ENCODE measurements at places on chromosomes 4 and X.
A peak's percentile ranks its signal among the peaks of the same experiment; 100 is the strongest.

DNA sequence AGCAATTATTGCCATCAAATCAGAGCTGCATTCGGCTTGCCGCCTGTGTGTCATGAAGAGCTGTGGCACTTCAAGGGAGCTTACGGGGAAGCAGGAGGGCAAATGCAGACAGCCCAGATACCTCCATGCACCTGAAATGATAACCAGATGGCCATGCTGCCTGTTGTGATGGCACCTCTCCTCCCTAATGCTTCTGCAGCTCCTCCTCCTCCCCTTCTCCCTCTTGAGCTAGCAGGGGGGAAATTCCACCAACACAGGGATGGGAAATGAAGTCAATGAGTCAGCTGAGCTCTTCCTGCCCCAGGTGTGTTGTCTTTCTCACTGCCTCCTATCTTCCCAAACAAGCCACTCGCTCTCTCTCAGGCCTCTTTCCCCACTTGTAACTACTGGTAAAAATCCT lies 565.0 kb downstream of the BCOR start:
- no peak for DNase-seq

DNA sequence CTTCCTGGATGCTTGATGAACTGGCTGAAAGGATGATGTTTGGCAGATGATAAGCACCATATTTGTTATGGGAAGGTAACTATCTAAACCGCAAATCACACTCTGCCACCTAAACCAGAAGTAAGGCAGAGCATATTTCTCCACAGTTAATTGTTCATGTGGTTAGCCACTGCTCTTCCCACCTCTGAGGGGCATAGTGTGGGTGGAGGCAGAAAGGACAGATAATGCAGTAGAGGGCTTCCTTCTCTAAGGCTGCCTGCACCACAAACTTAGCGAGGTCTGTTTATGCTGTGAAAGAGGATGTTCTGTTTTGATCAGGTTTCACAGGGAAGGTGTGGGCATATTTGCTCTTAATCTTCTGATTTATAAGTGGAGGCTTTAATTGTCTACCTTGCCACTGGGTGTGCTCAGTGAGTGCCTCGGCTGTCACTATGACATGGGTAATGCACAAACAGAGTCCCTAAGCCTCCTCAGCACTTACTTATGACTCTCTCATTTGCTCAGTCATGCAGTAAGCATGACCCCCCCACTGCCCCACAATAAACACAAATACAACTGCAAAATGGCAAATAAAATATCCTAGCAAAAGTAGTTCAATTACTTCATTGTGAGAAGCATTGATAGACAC lies 401.0 kb downstream of the TMA16 start:
- DNase-seq, result no peak

DNA sequence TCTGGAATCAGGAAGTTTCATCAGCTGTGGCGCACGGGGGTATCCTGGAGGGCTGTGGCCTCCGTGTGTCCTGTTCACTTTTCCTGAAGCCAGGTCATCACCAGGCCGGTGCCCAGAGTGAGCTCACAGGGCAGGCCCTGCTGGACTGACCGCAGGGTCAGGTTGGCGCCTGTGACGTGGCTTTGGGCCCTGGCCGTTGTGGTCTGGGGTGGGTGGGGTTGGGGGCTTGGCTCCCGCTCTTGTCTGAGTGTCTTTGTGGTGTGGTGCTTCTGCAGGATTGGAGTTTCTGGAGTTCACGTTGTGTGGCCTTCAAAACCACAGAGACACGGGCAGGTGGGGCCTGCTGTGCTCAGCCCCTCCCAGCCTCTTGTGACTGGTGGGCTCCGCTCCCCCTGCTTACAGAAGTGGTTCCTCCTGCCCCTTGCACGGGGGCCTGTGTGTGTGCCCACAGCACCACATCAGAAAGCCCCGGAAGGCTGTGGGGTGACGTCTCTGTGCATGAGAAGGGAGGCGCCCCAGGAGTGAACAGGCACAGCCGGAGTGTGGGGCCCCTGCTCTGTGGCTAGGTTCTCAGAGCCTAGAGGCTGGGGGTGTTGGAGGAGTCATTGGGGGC lies 9.5 kb downstream of the RGS12 start:
- DNase-seq, result no peak

- DNase-seq, result no peak
Measured at GRCh38 chr4:147991543-147992283, 259.8 kb downstream of the ARHGAP10 start.

DNA sequence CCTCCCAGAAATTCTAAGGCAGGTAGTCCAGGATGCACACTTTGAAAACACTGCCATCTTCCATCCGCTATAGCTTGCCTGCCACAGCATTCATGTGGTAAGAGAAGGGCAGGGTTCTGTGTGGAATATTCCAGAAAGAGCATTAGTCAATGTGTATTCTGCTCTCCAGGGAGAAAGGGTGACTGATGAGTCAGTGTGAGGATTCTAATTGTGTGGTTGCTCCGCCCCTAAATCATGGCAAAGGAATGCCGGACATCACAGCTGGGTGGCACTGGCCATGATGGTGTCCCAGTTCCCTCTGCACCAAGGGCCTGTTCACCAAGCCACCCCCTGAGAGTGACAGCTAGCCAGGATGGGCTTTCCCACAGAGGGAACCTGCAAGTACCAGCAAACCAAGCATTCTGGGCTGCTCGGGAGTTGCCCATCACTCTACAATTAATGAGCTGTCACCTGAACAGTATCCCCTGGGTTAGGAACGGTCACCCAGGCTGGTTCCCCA lies 9.5 kb downstream of the IDS start:
- peak; percentile 51 for DNase-seq

DNA sequence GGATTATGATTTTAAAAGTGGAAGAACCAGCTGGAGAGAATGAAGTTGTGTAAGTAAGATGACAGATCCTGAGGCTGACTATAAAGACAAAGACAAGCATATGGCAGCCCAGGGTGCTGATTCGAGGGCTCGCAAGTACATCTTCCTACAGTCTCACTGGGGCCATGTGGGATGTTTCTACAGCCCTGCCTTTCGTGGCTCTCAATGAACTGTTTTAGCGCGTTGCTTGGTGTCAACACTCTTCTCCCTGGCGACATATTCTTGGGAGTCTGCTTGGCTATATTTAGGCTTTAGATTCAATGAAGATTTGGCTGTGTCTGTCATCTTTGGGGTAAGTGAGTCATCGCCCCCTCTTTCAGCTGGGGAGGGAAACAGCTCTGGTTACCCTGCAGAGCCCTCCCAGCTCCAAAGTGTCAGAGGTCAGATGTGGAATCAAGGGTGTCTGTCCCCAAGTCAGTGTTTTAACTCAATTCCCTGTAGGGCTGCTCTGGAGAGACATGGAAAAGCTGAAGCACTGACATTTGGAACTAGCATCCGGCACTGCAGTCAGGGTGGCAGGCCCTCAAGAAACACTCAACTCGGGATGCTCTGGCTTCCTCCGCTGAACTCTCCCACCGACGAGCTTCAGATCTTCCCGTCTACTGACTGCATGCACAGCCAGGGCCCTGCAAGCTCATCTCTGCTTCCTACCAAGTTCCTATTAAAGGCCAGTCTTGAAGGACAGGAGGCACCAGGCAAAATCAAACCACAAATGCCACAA lies 65.7 kb downstream of the GATB start:
- DNase-seq, result no peak

All from fibroblast of pulmonary artery (primary cell).